Cardiac muscle cell (in vitro differentiated cells and primary cell): ENCODE measurements at places on chromosomes 12 and 14. TPM values are rescaled to one million over a fixed set of nuclear protein-coding genes. Genes with fewer than 3 reads are reported as not detected.

Gene CTDSP2
- 103 and 105 TPM in 2 replicates for total RNA-seq

Gene CKB
- total RNA-seq: 169 and 324 TPM in 2 replicates

Gene OR11H6
- total RNA-seq: not detected in 2 replicates

Gene KRT78
- total RNA-seq: not detected in 2 replicates

Gene OR6C74
- not detected in 2 replicates for total RNA-seq

Gene PPP4R4
- total RNA-seq: 0.78 and 9.8 TPM in 2 replicates

Gene GPR65
- not detected in 2 replicates for total RNA-seq

Gene ACSS3
- 19.4 and 32.4 TPM in 2 replicates for total RNA-seq

Gene SLC38A4
- total RNA-seq: 0.09 and 0.21 TPM in 2 replicates

Gene TSPAN9
- 153 and 199 TPM in 2 replicates for total RNA-seq

DNA sequence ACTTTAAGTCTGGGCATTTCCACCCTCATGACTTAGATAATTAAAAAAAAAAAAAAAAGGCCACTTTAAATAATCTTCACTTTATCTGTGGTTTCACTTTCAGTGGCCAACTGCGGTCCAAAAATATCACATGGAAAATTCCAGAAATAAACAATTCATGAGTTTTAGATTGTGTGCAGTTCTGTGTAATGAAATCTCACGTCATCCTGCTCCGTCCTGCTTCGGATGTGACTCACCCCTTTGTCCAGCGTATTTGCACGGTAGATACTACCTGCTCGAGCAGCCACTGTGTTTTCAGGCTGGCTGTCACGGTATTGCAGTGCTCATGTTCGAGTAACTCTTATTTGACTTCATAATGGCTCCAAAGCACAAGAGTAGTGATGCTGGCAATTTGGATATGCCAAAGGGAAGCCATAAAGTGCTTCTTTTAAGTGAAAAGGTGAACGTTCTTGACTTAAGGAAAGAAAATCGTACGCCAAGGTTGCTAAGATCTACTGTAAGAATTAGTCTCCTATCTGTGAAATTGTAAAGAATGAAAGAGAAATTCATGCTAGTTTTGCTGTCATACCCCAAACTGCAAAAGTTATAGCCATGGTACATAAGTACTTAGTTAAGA is 2.4 kb downstream of the E2F7 start:
- no peak overlapping the region for H3K27ac ChIP-seq
- H3K27me3 ChIP-seq: no peaks in the 10 kb centered on the region
- no peak for DNase-seq

DNA sequence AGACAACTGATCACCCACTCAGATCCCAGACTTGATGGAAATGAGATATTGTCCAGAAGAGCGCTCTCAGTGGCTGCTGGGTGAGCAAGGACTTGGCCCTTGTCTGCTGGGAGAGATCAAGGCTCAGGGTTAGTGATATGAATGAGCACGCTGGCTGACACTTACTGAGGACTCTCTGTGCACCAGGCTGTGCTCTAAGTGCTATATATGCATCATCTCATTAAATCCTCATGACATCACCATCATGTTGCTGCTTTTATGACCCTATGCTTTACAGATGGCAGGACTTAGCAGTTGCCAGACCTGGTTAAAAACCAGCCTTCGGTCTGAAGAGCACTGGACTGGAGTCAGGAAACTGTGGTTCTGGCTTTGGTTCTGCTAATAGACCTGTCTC is 260.9 kb downstream of the VRK1 start:
- no peak overlapping the region for H3K27ac ChIP-seq
- H3K36me3 ChIP-seq: no peaks in the 10 kb centered on the region
- H3K4me3 ChIP-seq: no peak overlapping the region

DNA sequence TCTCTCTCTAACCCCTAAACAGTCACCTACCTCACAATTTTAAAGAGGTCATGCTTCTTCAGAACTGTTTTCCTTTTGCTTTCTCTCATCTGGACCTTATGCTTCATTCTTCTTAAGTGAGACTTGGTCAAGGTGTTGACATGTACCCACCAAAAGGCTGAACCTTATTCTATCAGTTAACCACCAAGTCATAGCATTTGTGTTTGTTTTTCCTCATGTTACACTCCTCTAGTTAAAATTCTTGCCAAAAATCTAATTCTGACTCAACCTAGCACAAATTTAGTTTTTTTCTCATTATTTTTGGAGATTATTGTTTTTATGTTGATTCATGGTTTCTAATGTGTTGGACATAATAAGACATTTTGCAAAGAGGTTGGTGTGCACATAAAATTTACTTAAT is 578.6 kb downstream of the SLC16A7 start:
- no peak overlapping the region for H3K4me3 ChIP-seq
- H3K36me3 ChIP-seq: no peaks in the 10 kb centered on the region
- H3K27me3 ChIP-seq: no peaks in the 10 kb centered on the region
- no peak overlapping the region for H3K27ac ChIP-seq
- no peaks in the 10 kb centered on the region for H3K4me1 ChIP-seq

- H3K36me3 ChIP-seq: no peaks in the 10 kb centered on the region
- H3K4me3 ChIP-seq: no peak overlapping the region
- H3K4me1 ChIP-seq: peaks cover 39% of the 10 kb centered on the region
Observed at GRCh38 chr14:69617796-69618195, 6.4 kb downstream of the SUSD6 start.

- no peaks in the 10 kb centered on the region for H3K4me1 ChIP-seq
- H3K4me3 ChIP-seq: no peak overlapping the region
- DNase-seq: no peak
- no peaks in the 10 kb centered on the region for H3K36me3 ChIP-seq
Observed at GRCh38 chr14:51972566-51972965, 16.8 kb upstream of the RTRAF start.

GRCh38 chr12:50021031-50021430 is 4.3 kb downstream of the RACGAP1 start:
- H3K27ac ChIP-seq: no peak overlapping the region
- no peak for DNase-seq
- H3K4me3 ChIP-seq: no peak overlapping the region
- peaks cover 27% of the 10 kb centered on the region for H3K4me1 ChIP-seq

- no peaks in the 10 kb centered on the region for H3K4me1 ChIP-seq
- no peak overlapping the region for H3K4me3 ChIP-seq
- DNase-seq: no peak
- no peak overlapping the region for H3K27ac ChIP-seq
- H3K27me3 ChIP-seq: no peaks in the 10 kb centered on the region
Observed at GRCh38 chr12:127401536-127401935, 865.4 kb upstream of the TMEM132C start.

GRCh38 chr12:76777765-76778216 is 13.9 kb downstream of the ZDHHC17 start:
- no peak overlapping the region for H3K27ac ChIP-seq
- H3K4me3 ChIP-seq: no peak overlapping the region
- peaks cover 17% of the 10 kb centered on the region for H3K4me1 ChIP-seq

DNA sequence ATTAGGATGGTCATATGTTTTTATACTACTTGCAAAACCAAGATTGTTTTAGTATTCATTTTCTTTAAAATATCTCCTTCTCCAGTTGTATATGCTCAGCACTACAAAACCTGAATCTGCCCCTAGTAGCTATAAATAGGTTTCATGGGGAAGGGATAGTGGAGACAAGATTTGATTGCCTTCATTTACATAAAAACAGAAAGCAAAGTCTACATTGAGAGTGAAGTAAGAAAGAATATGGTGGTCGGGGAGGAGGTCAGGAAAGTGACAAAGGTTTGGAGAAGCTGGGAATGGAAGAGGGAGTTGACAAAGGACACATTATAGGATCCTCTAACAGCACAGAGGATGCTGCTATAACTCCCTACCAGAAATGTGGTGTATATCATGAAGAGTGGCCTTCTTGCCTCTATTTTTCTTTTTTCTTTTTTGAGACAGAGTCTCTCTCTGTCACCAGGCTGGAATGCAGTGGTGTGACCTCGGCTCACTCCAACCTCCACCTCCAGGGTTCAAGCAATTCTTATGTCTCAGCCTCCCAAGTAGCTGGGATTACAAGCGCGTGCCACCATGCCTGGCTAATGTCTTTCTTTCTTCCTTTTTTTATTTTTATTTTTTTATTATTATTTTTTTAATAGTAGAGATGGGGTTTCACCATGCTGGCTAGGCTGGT is 6.6 kb upstream of the LRP6 start:
- H3K27me3 ChIP-seq: no peaks in the 10 kb centered on the region
- peaks cover 5% of the 10 kb centered on the region for H3K4me1 ChIP-seq
- H3K27ac ChIP-seq: no peak overlapping the region

DNA sequence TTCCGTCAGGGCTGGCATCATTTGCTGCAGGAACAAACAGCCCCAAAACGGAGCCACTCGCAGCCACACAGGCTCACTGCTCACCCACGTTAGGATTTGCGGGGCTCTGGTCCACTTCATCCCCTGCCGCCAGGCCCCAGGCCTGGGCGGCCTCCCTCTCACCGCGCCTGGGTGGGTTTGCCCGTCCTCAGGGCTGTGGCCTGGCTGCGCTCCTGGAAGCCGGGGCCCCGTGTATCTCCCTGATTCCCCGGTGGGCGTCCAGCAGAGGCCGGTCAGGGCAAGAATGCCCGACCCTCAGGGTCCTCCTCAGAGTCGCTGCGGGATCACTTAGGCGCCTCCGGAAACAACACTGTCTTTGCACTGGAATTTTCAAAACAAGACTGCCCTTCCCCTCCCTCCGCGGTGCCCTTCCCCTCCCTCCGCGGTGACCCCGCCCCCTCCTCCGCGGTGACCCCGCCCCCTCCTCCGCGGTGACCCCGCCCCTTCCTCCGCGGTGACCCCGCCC is 15.7 kb upstream of the FBRSL1 start:
- no peaks in the 10 kb centered on the region for H3K36me3 ChIP-seq
- H3K4me3 ChIP-seq: no peak overlapping the region
- H3K4me1 ChIP-seq: no peaks in the 10 kb centered on the region
- H3K27ac ChIP-seq: no peak overlapping the region

DNA sequence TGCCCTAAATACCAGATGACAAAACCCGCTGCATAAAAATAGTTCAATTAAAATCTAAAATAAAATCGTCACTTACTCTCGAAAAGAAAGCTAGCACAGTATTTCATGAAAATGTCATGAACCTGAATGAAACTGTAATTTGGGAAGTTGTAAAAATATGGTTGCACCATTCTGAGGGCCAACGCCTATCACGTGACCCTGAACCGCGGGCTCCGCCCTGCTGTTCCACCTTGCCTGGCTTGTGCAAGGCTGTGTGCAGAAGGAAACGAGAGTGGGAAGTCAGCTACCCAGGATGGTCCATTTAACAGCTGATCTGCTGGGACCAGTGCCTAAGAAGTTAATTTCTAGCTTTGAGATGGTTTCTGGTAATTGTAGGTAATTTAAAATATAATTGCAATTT is 91.7 kb upstream of the BMP4 start:
- no peak for DNase-seq
- H3K27ac ChIP-seq: no peak overlapping the region
- H3K36me3 ChIP-seq: no peaks in the 10 kb centered on the region
- H3K27me3 ChIP-seq: no peaks in the 10 kb centered on the region
- H3K4me3 ChIP-seq: no peak overlapping the region

DNA sequence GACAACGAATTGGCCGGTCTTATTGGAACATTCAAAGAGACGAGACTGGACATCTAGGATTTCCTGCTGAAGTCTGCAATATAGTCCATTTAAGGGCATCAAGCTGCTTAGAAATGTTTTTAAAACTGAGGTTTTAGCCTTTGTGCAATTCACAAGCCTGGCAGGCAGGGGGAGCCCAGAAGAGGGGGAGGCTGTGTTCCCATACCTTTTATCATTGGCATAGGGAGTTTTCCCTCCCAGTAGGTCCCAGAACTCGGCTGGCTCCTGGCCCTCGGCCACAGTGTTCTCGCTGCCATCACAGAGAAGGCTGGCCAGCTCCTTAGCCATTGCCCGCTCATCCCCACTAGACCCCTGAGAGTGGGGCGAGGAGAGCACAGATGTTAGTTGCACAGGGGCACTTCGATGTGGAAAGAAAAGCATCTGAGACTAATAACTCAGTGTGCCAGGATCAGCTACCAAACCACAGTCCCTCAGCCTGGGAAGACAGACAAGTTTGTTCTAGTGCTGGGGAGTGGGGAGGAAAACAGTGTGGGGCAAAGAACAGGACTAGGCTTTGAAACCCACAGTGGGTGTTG is 15.1 kb downstream of the AVIL start:
- no peaks in the 10 kb centered on the region for H3K4me1 ChIP-seq
- no peaks in the 10 kb centered on the region for H3K27me3 ChIP-seq

GRCh38 chr14:36130186-36130585 is 46.3 kb downstream of the PTCSC3 start:
- H3K4me3 ChIP-seq: no peak overlapping the region
- no peak overlapping the region for H3K27ac ChIP-seq
- peaks cover 3% of the 10 kb centered on the region for H3K27me3 ChIP-seq
- no peak for DNase-seq
- no peaks in the 10 kb centered on the region for H3K4me1 ChIP-seq
- no peaks in the 10 kb centered on the region for H3K36me3 ChIP-seq

DNA sequence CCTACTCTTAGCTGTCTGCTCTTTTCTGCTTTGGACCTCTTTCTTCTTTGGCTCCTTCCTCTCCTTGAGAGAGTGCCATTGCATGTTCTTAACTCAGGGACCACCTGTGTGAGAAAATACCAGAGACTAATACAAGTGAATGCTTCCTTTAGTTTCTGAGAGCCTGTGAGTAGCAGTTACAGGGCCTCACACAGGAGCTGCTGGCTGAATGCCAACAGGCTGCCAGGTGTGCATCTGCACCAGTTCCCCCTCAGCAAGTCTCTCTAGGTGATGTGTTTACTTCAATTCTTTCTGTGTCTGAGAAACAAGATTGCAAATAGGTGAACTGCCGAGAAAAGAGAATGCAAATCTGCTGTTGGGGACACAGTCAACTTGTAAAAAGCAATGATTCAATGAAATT is 108.2 kb downstream of the STXBP6 start:
- no peaks in the 10 kb centered on the region for H3K36me3 ChIP-seq
- no peak for DNase-seq
- H3K4me3 ChIP-seq: no peak overlapping the region
- no peak overlapping the region for H3K27ac ChIP-seq

- H3K4me1 ChIP-seq: no peaks in the 10 kb centered on the region
- no peaks in the 10 kb centered on the region for H3K27me3 ChIP-seq
- no peak for DNase-seq
- H3K36me3 ChIP-seq: no peaks in the 10 kb centered on the region
- no peak overlapping the region for H3K4me3 ChIP-seq
- H3K27ac ChIP-seq: no peak overlapping the region
Observed at GRCh38 chr14:35964697-35965286, 138.7 kb downstream of the BRMS1L start.

- no peak overlapping the region for H3K4me3 ChIP-seq
- H3K36me3 ChIP-seq: no peaks in the 10 kb centered on the region
Observed at GRCh38 chr12:95703986-95704385, 86.6 kb downstream of the NTN4 start.

DNA sequence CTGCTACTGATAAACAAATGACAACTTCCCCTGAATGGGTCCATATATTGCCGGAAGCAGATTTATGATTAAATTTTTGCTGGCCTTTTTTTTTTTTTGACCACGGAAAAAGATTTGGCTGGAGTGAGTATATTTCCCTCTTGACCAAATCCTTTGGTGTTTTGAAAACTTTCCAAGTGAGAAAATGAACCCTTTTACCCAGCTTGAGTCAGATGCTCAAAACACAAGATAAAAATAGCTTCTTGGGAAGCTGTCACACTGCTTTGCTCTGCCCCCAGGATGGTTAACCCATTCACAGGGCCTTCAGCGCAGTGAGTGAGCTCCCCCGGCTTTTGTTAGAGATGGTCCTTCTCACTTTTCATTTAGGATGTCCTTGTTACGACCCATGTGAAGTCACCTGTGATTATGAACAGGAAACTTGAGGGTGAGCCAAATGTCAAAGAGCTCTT is 224.3 kb downstream of the PELI2 start:
- no peaks in the 10 kb centered on the region for H3K36me3 ChIP-seq
- H3K4me1 ChIP-seq: peaks cover 14% of the 10 kb centered on the region
- no peak overlapping the region for H3K4me3 ChIP-seq
- no peaks in the 10 kb centered on the region for H3K27me3 ChIP-seq
- DNase-seq: peak; percentile 90
